ENCODE measurements at places on chromosomes 7 and 10.
A peak's percentile ranks its signal among the peaks of the same experiment; 100 is the strongest.

GRCh38 chr10:77641344-77641743 lies 3.7 kb upstream of the KCNMA1 start:
- DNase-seq: no peak

GRCh38 chr7:107711301-107711700 lies 32.6 kb upstream of the CBLL1 start:
- DNase-seq: no peak

GRCh38 chr10:4283846-4284610 lies 499.0 kb upstream of the KLF6 start:
- DNase-seq: no peak

GRCh38 chr10:92572362-92573090 lies 1.4 kb downstream of the IDE start:
- no peak for DNase-seq

- peak; percentile 17 for DNase-seq
These were observed 143.0 kb downstream of the RPS24 start for GRCh38 chr10:78176320-78177317.

DNA sequence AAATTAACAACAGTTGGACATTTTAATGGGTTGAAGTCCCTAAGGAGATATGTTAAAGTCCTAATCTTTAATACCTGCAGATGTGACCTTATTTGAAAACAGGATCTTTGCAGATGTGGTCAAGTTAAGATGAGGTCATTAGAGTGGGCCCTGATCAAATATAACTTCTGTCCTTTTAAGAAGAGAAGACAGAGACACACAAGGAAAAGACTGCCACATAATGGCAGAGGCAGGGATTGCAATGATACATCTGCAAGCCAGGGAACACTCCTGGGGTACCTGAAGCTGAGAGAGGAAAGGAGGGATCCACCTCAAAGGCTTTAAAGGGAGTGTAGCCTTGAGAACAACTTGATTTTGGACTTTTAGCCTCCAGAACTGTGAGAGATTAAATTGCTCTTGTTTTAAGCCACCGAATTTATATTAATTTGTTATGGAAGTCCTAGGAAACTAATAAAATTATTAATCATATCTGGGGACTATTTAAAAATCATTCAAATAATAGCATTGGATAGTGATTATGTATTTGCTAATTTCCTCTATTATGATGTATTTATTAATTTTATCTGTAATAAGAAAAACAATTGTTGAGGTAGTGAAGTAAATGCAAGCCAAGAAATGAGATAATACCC lies 700.0 kb upstream of the PCDH15 start:
- DNase-seq: no peak

DNA sequence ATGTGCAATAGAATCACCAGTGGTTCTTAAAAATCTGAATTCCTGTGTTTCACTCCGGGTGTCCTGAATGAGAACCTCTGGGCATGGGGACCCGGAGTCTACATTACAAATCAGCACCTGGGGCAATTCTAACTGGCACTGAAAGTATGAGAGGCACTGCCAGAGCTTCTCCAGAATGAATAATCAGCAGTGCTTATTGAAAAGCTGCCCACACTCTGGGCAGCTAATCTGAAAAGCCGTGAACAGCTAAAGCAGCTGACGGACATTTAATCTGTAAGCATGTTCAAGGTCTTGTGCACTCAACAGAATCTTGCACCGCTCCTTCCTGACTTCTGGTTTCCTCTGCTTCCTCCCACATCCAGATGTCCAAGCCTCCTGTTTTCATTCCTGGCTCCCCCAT lies 113.3 kb upstream of the KIF5B start:
- no peak for DNase-seq

- DNase-seq: no peak
These were observed 130.1 kb downstream of the SH3PXD2A start for GRCh38 chr10:103725242-103725641.

- DNase-seq: no peak
These were observed 2.3 kb upstream of the SHH start for GRCh38 chr7:155814316-155815276.

GRCh38 chr7:87204933-87205332 lies 14.6 kb downstream of the TMEM243 start:
- no peak for DNase-seq

DNA sequence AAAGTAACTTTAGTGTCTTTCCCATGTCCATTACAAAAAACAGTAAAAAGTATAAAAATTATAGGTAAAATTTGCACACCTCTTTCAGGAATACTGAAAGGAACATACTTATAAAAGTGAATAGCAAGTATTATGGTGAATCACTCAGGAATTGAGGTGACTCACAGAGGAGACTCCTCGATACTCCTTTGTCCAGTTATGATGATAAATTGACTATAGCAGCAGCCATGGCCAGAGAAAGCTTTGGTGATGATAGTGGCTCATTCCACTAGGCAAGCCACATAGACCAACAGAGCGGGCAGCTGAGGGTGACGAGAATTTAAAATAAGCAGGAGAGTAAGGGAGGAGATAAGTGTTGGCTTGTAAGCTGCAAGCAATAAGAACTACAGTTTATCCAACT lies 1231.1 kb upstream of the CELF2 start:
- no peak for DNase-seq

- no peak for DNase-seq
These were observed 1367.1 kb downstream of the XPNPEP1 start for GRCh38 chr10:108556186-108556585.

- DNase-seq: peak; percentile 45
These were observed 179.2 kb downstream of the EBF3 start for GRCh38 chr10:129784891-129785290.

GRCh38 chr7:112144284-112145059 lies 61.7 kb downstream of the DOCK4 start:
- no peak for DNase-seq

DNA sequence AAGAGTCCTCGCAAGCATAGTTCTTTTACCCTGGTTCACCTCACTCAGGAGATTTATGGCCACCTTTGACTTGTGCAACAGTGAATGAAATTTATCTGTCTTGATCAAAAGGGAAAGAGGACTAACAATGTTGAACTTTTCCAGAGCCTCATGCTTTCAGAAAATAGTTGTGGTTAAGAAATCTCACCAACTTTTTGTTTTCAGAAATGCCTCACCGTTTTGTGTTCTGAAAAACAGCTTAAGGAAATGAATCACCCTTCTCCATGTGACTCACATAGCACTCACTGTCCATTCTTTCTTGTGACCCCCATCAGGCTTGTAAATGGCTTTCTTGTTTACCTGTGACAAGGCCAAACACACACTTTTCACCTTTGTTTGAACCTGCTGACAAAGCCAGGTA lies 148.6 kb upstream of the FAM3C start:
- DNase-seq: no peak

DNA sequence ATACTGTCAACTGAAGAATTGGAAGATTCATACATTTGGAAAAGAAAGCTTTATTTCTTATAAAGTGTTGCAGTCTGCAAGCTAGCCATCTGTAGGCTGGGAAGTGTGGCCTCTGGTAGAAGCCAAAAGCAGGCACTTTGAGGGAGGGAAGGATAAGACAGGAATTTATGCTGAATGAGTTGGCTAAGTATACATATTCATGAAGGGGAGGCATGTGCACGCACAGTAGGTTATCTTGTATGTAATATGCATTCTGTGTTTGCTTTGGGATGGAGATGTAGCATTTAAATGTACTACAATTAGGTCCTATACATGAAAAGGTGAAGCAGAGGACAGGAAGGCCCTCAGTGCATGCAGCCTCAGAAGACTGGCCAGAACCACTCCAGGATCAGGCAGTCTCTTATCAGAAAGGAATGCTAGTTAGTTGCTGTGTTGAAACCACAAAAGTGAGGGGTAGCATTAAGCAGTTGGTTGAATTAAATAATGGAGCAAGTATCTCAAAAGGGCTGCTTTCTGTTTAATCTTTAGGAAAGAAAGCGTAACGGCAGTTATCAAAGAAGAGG lies 40.9 kb downstream of the MYO3A start:
- DNase-seq: no peak

DNA sequence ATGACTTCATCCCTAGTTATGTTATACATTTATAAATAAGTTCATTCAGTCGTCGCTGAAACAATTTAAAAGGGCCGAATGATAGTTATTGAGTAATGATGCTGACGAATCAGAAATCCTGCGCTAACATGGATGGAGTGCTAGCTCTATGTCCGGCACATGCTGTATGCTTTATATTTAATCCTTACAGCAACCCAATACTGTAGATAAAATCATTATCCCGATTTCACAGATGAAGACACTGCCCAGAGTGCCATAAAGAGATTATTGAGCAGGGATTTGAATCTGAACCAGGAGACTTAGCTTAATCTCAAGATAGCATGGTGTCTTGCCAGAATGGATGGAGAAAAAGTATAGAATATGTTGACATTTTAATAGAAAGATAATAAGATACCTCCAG lies 1.1 kb upstream of the ICA1 start:
- no peak for DNase-seq

- no peak for DNase-seq
These were observed 78.3 kb downstream of the SLC25A40 start for GRCh38 chr7:87797798-87798403.

DNA sequence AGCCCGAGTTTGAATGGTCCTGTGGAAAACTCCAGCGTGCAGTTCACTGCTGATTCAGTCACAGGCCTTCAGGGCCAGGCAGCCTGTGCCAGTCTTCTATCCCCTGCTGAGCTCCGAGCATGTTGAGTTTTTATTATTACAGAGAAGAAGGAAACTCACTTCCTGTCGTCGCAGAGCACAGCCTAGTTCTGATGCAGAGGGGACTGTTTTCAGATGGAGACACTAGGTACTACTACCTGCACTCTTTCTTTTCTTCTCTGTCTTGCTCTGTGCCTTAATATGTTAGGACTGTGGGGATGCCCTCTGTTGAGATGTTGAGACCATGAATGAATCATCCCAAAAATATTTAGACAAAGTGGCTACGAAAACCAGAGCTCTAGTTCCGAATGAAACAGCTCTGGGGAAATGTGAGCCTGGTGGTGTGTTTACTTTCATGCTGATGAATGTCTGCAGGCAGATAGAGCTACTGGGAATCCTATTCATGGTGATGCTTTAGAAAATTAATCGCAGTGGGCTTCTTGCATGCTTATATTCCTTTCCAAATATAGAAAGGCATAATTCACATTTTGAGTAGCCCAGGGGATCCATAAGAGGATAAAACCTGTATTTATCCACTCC lies 29.6 kb downstream of the CASP7 start:
- no peak for DNase-seq

DNA sequence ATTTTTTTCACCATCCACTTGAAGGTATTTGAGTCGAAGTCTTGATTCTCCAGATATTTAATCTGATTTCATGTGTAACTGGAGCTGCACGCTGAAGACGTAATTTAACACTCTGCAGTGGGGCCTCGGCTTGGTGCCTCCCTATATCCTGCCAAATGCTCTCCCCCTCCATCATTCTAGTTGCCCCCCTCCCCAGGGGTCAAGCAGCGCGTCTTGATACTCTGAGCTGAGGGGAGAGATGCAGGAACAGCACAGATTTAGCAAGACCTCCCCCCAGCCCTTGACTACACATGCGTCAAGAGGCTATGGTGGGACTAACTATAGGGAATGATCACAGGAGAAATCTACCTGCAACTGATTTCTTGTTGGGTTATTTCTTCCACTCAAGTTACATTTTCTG lies 85.8 kb downstream of the PRPF18 start:
- no peak for DNase-seq

DNA sequence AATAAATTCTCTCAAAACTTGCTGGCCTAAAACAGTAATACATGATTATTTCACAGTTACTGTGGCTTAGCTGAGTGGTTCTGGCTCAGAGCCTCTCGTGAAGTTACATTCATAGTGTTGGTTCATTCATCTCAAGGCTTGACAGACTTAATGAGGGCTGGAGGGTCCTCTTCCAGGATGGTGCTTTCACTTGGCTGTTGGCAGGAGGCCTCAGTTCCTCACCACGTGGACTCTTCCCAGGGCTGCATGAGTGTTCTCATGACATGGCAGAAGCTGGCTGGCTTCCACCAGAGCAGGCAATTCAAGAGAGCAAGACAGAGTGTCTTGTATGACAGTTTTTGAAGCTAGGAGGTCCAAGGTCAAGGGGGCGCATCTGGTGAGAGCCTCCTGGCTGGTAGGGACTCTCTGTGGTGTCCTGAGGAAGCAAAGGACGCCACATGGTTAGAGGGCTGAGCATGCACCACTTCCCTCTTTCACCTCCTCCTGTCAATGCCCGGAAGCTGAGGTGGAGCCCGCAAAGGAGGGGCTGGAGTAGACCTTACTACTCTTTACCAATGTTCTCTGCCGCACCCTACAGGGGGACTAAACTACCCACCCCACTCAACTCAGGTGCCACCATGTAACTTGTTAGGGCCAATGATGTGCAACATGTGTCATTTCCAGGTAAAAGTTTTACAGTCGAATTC lies 58.2 kb upstream of the YAE1 start:
- peak; percentile 70 for DNase-seq

DNA sequence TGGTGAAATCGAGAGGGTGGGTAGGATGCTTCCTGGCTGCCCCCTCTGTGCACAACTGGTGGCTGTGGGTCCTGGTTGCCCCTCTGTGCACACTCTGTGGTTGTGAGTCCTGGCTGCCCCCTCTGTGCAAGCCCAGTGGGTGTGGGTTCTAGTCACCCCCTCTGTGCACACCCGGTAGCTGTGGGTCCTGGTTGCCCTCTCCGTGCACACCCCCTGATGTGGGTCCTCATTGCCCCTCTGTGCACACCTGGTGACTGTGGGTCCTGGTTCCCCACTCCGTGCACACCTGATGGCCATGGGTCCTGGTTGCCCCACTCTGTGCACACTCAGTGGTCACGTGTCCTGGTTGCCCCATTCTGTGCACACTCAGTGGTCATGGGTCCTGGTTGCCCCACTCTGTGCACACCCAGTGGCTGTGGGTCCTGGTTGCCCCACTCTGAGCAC lies 20.3 kb upstream of the RET start:
- peak; percentile 48 for DNase-seq

GRCh38 chr10:43200538-43201390 lies 62.5 kb downstream of the CSGALNACT2 start:
- peak; percentile 44 for DNase-seq

GRCh38 chr7:44617225-44617890 lies 10.9 kb downstream of the OGDH start:
- no peak for DNase-seq

DNA sequence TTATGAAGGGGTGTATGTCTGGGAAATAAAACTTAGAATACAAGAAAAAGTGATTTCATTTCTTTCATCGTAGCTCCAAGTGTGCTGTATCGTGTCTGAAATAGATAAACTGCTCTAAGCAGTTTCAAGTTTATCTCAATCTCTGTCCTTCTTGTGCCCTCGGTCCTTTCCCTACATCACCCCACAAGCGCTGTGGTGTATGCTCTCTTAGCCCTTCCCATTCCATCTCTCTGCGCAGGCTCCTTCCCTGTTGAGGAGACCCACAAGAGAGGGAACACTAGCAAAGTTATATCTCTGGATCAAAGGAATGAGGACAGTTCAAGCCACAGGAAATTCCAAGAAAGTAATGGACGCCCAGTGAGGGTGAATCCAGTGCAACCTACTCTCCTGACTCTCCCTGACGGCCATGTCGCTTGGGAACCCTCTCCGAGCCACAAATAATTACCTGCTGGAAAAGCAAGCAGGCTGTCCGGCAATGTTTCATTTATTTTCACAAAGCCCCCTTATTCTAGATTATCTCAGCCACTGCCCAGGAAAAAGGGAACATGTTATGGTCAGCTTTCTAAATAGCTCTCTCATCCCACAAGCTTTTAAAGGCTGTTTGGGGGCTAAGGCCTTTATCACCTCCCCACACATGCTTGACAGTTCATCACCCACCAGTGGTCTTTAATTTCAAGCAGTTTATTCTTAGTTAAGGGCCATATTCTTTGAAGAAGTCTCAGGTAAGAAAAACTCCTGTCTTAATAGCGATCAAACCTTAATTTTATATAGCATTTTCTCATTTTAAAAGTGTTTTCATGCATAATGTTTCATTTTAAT lies 34.8 kb downstream of the LRRC4 start:
- no peak for DNase-seq

- DNase-seq: no peak
These were observed 75.3 kb upstream of the PTN start for GRCh38 chr7:137418841-137419240.
